ENCODE measurements at places on chromosomes 2 and 18.

DNA sequence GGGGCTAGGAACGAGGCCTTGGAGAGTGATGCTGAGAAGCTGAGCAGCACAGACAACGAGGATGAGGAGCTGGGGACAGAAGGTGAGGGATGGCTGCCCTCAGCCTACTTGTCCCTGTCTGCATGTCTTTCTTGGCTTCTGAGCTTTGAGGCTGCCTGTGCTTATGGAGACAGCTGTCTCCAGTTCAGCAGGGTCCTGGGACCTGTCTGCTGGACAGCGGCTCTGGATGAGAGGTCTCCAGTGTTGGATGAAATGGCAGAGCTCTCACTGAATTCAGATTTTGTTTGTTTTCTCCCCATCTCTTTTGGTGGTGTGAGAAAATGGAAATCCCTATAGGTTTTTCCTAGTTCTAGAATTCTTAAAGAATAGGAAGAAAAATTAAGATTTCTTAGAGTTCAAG is 54.8 kb downstream of the NTSR2 start:
- DNase-seq = no peak

DNA sequence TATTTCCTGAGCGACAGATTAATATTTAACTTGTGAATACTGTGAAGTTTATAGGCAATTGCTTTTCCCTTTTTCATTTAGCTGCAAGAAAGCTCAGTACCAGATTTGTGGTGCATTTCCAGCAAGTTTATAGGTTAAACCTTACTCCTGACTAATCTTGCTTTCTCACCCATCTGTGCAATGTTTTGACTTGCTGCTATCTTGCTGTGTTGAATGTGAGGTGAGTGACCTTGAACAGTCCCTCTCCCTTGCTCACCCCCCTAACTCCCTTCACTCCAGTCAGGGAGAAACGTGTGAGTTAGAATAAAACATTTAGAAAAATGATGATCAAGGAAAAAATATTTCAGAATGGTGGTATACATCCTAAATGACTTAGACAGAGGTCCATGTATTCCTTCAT is 39.8 kb upstream of the PARD3B start:
- DNase-seq = no peak

DNA sequence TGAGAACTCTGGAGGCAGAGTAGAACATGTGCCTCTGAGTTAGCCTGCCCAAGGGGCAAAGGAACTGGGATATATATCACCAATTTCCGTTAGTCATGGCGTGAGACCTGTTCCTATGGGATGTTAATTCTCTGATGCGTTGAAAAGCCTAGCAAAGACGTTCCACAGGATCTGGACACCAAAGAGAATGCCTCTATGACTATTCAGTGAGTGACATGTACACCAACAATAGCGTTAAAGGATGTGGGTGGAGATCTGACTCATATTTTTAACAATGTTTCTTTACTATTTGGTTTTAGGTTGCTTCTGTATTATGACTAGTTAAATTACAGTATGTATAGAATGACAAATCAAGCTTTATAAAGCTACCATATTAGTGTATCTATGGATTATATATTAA is 320.9 kb upstream of the MC4R start:
- DNase-seq = no peak

- DNase-seq = no peak
These were observed 171.0 kb upstream of the REV1 start for GRCh38 chr2:99660616-99661406.

DNA sequence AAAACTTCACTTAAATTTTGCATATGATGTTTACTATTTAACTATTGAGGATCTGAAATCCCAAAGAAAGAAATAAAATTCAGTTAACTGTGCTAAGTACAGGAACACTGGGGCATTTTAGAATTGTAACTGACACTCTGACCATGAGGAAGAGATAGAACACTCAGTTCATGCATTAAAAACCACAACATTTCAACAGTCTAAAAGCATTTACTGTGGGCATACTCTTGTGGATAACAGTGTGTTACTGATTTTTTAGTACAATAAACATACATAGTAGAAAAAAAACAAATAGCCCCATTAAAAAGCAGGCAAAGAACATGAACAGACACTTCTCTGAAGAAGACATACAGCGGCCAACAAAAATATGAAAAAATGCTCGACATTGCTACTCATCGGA is 1122.7 kb upstream of the PIK3C3 start:
- no peak for DNase-seq

DNA sequence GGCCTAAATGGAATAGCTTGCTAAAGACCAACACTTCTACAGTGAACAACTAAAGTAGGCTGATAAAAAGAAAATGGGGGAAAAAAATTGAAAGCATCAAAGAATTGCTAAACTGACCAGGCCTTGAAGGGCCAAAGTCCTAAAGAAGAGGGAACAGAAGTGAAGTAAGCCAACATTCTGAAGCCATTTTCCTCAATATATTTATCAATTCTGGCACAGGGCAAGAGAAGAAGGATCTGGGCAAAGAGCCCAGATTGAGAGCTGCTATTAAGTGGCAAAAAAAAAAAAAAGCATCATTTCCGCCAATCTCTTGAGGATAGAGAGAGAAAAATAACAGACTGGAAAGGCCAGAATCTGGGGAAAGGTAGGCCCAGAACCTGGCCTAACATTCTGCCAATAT is 25.7 kb downstream of the FANCL start:
- no peak for DNase-seq

- DNase-seq = no peak
These were observed 53.9 kb upstream of the CTAGE1 start for GRCh38 chr18:22471546-22472131.

DNA sequence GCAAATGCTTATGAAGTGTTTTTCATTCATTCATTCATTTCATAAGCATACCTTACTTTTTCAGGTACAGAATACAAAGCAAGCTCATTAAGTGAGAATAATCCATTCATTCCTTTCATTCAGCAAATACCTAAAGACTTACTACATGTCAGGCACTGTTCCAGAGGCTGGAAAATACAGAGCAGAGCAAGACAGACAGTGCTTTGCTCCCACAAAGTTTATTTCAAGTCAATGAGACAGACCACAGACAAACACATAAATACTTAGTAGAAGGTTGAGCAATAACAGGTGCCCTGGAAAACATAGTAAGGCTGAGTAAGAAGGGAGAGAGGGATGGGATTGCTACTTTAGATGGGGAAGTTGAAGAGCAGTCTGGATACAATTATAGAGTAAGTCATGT is 309.8 kb downstream of the C1D start:
- no peak for DNase-seq

DNA sequence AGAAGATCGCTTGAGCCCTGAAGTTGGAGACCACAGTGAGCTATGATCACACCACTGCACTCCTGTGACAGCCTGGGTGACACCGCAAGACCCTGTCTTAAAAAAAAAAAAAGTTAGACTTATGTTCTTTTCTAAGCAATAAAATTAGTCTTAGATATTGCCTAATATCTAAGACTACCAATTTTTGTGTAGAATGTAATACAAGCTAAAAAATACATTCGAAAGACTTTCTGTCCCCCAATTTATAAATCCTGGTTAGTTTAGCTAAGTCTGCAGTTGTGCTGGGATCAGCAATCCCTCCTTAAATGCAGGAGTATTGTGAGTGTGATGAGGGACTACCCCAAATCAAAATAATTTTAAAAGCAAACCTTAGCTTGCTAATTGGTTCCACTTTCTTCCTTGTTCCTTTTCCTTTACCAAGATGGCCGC is 358 bp upstream of the STAMBP start:
- no peak for DNase-seq

DNA sequence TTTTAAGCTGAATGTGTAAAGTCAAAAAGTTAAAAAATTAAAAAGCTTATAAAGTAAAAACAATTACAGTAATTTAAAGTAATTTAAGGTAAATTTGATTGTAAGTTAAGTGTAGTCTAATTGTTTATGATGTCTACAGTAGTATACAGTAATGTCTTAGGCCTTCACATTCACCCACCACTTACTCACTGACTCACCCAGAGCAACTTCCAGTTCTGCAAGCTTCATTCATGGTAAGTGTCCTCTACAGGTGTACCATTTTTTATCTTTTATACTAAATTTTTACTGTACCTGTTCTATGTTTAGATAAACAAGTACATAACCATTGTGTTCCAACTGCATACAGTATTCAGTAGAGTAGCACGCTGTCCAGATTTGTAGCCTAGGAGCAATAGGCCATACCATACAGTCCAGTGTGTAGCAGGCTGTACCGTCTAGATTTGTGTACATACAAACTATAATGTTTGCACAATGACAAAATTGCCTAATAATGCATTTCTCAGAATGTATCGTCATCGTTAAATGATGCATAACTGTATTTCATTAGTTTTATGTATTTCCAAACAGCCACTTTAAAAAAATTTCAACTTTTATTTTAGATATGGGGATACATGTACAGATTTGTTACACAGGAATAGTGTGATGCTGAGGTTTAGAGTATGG is 319.3 kb downstream of the DYSF start:
- DNase-seq = no peak

- no peak for DNase-seq
These were observed 3.9 kb downstream of the MAPRE3 start for GRCh38 chr2:26974352-26974751.

GRCh38 chr2:83826577-83826976 is 632.5 kb downstream of the SUCLG1 start:
- DNase-seq = no peak

DNA sequence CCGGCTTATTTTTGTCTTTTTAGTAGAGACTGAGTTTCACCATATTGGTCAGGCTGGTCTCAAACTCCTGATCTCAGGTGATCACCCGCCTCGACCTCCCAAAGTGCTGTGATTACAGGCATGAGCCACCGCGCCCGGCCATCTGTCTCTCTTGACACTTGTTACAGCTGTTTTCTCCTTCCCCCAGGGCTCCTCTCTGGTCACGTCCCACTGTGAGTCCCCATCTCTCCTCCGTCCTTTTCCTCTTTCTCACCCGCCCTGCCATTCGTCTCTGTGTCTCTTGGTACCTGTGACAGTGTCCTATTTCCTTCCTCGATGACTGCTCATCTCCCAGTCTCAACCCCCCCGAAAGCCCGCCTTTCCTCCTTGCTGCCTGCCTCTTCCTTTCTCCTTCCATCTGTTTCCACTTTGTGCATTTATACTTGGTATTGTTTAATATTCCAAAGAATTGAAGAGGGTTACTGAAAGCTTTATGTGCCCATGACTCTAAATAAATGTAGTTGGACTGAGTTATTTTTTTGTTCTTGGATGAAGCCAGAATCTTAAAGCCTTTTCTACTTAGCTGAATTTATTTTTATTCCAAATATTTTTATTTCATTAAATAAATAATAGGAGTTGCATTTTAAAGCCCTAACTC is 241.5 kb downstream of the SH3RF3 start:
- DNase-seq = no peak

DNA sequence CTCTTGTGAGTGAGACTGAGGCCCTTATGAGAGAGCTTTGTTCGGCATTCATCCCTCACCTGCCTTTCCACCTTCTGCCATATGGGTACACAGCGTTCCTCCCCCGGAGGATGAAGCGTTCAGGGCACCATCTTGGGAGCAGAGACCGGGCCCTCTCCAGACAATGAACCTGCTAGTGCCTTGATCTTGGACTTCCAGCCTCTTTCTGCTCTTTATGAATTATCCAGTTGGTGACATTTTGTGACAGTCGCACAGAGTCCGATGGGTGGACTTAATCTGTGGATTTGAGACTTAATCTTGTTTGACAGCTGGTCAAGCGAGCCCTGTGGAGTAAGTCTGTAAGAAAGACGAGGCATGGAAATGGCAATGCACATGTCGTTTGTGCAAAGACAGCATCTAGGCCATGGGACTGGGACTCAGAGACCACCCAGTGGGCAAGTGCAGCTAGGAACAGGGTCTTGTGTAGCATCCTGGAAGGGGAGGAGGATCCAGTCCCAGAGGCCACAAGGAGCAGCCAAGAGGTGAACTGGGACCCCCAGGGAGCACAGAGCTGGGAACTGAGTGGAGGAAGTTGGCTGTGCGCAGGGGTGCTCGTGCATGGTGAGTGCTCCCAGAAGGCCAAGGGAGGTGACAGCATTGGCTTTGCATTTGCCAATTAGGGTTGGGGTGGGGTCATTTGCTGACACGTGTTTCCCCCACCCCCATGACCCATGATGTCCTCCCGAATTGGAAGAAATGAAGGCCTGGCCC is 69.5 kb upstream of the HDAC4 start:
- no peak for DNase-seq

DNA sequence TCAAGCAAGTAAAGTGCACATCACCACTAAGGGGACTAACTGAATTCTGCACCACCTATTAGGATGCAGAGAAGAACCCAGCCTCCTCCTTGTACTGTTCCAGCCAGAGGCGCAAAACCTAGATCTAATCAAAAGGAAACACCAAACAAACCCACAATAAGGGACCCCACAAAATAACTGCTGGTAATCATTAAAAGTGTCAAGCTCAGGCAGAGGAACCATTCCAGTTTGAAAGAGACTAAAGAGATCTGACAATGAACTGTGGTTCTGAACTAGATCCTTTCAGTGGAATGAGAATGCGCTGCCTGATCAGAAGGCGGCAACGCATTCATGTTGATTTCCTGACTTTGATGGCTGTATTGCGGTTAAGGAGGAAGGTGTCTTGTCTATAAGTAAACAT is 16.8 kb downstream of the HDLBP start:
- no peak for DNase-seq

DNA sequence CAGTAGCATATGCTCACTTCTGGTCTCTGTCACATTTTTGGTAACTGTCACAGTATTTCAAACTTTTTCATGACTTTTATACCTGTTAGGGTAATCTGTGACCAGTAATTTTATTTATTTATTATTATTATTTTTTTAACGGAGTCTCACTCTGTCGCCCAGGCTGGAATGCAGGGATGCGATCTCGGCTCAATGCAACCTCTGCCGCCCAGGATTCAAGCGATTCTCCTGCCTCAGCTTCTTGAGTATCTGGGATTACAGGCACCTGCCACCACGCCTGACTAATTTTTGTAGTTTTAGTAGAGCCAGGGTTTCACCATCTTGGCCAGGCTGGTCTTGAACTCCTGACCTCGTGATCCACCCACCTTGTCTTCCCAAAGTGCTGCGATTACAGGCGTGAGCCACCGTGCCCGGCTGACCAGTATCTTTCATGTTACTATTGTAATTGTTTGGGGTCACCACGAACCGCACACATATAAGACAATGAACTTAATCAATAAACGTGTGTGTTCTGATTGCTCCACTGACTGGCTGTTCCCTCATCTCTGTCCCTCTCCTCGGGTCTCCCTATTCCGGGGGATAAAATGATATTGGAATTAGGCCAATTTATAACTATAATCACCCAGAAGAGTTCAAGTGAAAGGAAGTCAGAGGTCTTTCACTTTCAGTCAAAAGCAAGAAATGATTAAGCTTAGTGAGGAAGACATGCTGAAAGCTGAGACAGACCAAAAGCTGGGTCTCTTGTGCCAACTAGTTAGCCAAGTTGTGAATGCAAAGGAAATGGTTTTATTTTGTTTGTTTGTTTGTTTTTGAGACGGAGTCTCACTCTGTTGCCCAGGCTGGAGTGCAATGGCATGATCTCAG is 22.9 kb downstream of the TGIF1 start:
- no peak for DNase-seq

DNA sequence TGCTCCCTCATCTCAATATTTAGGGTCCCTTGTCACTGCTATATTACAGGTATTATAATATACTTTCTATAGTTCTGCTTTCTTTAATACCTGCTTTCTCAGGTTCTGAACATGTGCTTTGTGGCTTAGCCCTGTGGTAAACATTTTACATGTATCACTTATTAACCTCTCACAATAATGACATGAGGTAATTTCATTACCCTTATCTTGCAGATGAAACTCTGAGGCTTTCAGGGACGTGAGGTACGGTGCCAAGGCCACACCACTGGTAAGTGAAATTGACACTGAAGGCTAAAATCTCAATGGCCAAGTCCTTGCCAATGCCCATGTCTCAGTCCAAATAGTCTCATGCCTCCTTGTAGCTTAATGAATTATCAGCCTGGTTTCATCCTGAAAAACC is 21.7 kb downstream of the LINC00305 start:
- no peak for DNase-seq

GRCh38 chr18:59340817-59341216 is 18.2 kb downstream of the LMAN1 start:
- DNase-seq = no peak
